Fibroblast of skin of left biceps (primary cell): ENCODE measurements at places on chromosomes 1 and 21.

- DNase-seq: no peak
Measured at GRCh38 chr1:8875216-8875861, 3.1 kb downstream of the ENO1 start.

- DNase-seq: no peak
Measured at GRCh38 chr1:71087713-71088112, 6.9 kb upstream of the ZRANB2 start.

DNA sequence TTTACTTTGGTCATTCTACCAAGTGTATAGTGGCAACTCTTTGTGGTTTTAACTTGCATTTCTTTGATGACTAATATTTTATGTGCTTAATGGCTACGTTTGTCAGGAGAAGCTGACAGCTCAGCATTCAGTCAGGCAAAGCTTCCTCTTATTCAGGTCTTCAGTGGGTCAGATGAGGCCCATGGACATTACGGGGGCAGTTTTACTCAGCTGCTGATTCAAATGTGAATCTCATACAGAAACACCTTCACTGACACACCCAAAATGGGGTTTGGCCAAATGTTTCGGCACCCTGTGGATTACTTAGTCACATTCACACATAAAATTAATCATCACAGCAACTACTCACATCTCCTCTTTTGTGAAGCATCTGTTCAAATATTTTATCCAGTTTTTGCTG is 104.9 kb upstream of the PLD5 start:
- DNase-seq: no peak

DNA sequence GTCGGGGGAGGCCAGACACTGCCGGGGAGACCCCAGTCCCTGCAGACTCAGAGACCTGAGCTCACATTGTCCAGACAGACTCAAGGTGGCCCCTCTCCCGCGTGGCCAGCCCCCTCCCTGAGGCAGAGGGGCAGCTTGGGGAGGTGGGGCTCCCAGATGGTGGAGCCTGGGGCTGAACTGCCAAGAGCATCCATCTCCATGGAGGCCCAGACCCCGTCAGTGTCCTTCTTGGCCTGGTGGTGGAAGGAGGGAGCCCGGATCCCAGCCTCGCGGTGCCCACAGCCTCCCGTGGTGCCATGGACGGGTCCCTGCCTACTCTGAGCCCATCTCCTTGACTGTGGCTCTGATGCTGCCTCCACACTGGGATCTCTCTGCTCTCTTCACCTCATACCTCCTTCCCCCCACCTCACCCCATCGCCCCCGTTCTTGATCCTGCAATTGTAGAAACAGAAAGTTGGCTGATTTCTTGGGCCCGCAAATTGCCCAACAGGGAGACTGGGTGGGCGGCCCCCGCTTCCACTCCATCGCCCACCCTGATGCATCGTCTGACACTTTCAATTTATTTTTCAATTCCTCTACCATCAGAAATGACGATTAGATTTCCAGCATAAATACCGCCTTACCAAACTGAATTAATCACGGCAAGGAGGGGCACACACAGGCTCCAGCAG is 348.9 kb downstream of the MATN1 start:
- no peak for DNase-seq

- DNase-seq: peak; percentile 49
Measured at GRCh38 chr1:14371771-14372497, 226.6 kb upstream of the KAZN start.

DNA sequence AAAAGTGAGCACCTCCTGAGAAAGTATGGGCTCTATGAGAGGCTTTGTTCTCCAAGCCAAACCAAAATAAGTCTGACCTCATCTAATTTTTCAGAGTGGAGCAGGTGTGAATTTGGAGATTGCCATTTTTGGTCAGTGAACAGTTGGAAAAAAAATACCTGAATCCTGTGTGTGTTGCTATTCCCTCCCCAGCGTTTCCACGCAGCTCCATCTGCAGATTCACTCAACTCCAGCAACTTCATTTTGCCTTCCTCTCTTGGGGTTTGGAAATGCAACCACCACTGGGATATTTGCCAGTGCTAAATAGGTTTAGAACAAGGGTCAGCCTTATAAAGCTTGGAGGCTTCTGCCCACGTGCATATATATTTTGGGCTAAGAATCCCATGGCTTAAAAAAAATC is 11.2 kb downstream of the CASQ2 start:
- no peak for DNase-seq

GRCh38 chr1:209335178-209335577 is 248.3 kb upstream of the CAMK1G start:
- no peak for DNase-seq

- DNase-seq: no peak
Measured at GRCh38 chr1:29875557-29876028, 639.3 kb downstream of the PTPRU start.

- DNase-seq: no peak
Measured at GRCh38 chr1:60988891-60989290, 93.5 kb upstream of the NFIA start.

- DNase-seq: no peak
Measured at GRCh38 chr1:192967211-192967877, 91.8 kb downstream of the UCHL5 start.
